ENCODE measurements at places on chromosomes 7 and 10.

DNA sequence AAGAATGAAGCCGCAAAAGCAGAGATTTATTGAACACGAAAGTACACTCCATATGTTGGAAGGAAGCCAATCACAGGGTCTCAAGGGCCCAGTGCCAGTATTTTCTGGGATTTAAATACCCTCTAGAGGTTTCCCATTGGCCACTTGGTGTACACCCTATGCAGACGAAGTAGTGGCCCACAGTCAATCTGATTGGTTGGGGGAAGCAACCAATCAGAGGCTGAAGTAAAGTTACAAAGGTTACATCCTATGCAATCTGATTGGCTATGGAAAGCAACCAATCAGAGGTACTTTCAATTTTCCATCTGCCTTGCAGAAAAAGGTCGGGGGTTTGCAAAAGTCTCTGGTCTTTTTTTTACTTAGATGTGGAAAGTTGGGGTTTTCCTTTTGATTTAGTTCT is 481.3 kb upstream of the NRP1 start:
- DNase-seq = no peak

DNA sequence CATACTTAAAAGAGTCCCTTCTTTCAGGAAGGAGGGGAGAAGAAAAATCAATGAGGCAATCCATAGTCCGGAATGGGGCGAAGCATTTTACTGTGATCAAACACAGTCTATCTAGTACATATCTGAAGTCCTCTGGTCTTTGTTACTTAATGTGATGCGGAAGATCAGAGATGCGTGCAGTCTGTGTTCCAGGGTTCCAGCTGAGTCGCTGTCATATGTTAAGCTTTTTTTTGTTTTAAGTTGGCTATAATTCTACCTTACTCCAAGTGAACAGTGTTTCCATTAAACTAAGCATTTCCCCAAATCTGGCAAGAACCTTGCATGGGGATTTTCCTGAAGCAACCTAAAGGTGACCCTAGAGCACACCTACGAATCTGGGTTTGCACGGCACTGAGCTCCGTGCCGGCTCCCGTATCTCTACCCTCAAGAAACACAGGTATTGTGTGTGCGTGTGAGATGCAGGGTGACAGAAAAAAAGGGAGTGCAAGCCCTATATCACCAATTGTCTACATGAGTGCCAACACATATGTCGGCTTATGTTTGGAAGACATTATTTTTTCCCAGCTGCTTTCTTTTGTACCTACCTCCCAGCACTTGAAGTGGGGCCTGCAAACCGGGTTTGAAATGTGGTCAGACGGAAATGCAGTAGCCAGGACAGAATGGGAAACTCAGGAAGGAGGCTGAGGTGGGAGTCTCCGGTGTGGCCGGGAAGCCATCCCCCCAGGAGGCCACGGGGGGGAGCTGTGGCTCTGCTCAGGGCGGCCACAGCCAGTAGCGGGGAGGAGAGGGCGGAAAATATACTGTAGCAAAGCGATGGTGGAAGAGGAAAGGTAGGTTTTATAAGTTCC is 435.8 kb upstream of the MGMT start:
- DNase-seq = peak; percentile 19

DNA sequence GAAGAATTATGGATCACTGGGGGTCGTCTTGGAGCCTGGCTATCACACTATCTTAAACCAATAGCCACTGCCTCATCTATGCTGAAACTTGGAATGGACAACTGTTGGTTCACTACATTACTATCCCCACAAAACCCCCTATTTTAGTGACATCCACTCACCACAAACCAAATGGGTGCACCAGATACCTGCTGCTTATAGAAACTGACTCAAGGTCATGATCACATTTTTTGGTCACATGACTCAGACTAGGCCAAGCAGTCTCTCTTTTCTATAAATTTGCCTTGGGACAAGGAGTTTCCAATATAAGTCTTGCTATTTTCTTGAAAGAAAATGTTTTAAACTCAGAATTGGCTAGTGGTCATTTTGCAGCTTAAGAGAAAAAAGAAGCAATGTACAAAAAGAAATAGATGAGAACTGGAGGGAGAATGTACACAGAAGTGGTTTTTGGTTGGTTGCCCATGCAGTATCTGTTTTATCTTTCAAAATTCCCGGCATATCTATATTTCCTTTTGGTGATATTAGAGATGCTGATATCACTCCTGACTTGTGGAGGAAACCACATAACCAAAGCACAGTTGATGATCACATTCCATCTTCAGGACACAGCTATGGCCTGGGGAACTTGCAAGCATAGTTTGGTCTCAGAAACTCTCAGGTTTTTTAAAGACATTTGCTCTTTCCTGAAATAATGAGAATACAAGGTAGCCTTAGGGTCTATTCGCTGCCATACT is 85.2 kb upstream of the CACNA2D1 start:
- no peak for DNase-seq

DNA sequence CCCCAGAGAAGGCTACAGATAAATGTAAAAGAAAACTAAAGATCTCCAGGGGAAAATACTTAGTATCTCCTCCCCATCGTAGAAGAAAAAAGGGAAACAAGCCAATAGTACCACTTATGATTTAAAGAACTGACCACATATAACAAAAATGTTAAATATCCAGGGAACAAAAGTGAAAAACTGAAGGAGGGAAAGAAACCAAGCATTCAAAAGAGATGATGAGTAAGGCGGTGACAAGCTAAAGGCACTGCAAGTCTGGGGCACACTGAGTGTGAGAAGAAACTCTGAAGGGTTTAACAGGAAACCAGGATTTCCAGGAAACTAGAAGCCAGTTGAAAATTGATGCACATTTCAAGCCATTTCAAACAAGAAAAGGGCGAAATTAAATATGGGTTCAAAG is 226.3 kb downstream of the AHR start:
- DNase-seq = no peak

DNA sequence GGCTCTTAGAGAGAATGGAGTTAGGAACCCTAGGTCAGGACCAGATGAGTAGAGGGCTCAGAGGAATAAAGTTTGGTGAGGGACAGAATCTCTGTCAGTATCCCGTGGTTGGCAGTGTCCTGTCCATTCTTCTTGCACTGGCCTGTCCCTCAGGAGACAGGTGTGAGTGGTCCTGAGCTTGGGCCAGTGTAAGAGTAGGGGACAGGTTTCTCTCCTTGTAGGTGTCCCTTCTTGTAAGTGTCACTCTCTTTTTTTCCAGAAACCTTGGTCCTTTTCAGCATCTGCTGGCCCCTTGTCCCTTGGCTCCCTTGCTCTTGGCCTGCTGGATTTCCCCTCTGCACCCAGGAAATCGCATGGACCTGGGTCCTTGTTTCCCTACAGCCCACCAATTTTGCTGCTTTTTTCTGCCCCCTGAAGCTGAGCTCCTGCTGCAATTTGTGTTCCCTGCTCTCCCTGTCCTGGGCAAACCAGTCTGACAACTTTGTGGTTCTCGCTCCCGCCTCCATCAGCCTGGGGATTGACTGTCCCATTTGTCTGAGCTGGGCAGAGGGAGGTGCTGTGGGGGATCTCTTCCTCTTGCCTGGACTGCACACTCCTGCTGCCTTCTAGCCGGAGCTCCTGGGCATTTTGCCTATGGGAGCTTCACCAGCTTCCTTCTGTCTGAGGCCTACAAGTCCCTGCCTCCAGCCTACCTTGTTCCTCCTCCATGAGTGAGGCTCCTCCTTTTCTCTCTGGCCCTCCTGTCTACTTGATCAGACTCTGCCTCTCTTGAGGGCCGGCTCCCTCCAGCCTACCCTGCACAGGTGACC is 6.5 kb downstream of the TSPAN14 start:
- no peak for DNase-seq
